ENCODE measurements at places on chromosomes 3 and 15.

DNA sequence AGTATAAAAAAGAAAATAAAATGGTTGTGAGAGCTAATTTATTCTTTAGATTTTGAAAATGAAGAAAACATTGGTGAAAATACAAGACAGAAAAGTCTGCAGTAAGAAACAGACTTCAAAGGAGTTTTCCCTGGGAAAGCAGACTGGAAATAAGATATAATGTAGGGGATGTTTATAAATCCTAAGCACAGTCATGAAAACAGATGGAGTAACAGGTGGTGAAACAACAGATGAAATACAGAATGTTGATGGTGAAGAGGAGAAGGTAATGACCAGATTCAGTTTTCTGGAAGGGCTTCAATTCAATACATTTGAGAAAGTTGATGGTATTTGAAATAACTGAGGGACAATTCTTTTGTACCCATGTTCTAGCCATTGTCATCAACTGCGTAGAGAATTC is 353.9 kb downstream of the CHL1 start:
- no peak for DNase-seq

GRCh38 chr3:39196034-39196433 is 3.6 kb upstream of the XIRP1 start:
- no peak for DNase-seq

DNA sequence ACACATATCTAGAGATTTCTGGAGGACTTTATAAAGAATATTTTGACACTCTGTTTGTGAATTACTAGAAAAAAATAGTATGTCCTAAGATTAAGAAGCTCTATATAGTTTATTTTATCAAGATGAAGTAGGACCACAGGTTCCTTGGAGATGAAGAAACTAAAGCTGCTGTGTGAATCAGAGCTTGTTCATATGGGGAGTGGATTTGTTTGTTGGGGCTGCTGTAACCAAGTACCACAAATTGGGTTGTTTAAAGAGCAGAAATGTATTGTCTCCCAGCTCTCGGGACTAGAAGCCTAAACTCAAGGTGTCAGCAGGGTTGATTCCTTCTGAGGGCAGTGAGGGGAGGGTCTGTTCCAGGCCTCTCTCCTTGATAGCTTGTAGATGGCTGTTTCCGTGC is 270.6 kb upstream of the UMPS start:
- DNase-seq = no peak

- DNase-seq = no peak
These were observed 418.5 kb upstream of the GOLIM4 start for GRCh38 chr3:168514252-168514651.

- no peak for DNase-seq
These were observed 6.6 kb downstream of the GPR171 start for GRCh38 chr3:151196434-151196833.

DNA sequence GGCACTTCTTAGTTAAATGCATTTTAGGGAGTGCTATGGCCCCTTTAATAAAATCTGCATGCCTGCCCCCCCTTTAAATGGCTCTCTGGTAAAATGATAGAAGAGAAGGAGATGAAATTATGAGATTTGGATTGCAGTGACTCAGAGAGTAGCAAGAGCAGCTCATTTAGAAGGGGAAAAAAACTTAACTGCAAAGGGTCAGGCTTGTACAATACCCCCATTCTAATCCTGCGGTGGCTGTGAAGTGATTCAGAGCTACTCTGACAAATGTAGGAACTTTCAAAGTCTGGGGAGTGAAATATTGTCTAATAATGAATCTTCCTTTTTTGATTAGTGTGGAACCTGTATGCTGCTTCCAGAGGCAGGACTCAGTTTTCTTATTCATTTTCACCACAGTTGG is 44.1 kb upstream of the TBC1D23 start:
- DNase-seq = no peak

DNA sequence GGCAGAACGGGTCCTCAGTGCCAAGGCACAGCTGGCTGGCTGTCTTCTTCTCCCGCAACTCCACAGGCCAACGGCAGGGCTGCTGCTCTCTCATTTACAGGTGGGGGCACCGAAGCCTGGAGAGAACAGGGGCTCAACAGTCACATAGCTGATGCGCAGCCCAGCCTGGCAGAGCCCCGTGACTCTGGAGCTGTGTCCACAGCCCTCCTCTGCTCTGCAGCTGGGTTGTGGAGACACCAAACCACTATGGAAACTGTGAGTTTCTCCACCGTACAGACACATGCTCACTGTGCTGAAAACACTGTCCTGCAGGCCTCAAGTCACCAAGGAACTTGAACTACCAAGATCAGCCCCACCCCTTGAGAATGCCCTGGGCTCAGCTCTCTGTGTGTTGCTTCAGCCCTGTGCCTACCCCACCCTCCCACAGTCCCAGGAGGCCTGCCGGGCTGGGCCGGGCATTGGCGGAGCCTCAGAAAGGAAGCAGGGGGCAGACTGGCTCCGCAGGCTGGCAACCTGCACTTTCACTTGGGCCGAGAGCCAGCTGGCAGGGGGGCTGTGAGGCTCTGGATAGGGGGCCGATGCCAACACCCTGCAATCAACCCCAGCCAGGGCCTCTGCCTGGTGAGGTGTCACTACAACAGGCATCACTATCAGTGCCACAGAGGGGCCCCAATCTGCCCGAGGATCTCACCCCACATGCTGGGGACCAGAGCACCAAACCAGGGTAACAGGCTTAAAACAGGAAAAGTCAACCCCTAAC is 113.7 kb upstream of the RPL32 start:
- DNase-seq = peak; percentile 66

- no peak for DNase-seq
These were observed 1.8 kb downstream of the PXK start for GRCh38 chr3:58334506-58334884.

DNA sequence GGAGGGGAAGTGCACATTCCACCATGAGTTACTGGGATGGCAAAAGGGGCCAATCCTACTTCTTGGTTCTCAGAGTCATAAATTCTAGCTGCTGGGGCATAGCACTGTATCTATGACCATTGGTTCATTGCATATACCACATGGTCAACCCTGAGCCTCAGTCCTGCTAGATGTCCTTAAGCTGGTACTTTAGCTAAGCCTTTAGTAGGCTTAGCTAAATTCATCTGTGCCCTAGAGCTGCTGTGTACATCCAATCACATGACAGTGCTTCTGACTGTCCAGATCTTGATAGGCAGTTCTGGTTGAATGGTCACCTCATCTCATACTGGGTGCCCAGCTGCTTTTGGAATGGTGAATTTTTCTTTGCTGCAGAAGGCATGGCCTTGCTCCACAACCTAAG is 8.2 kb downstream of the NDUFB4 start:
- no peak for DNase-seq

- no peak for DNase-seq
These were observed 25.6 kb upstream of the LARS2 start for GRCh38 chr3:45362758-45363157.

DNA sequence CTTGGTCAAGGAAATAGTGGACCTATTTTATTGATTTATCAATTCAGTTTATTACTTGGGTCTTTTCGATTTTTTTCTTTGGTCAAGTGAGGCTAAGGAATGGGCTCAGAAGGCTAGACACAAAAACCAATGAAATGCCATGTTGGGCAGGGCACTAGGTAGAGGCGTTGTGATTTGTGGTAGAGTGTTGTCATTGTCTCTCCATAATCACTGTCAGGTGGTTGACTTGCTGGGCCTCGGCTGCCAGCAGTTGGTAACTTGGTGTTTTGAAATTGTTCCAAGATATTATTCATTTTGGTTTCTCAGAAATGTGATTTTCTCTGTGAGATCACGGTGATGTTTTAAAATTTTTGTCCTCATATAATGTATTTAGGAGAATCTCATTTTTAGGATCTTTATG is 173.6 kb downstream of the KLHL25 start:
- no peak for DNase-seq

DNA sequence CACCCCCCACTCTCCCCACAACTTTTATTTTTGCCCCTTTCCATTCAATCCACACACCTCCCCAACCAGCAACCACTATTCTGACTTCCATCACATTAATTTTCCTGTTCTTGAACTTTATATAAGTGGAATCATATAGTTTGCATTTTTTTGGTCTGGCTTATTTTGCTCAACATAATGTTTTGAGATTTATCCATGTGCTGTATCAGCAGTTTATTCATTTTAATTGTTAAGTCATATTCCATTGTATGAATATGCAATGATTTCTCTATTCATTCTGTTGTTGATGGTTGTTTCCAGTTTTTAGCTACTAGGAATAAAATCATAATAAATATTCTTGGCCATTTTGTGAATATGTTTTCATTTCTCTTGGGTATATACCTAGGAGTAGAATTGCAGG is 5.8 kb upstream of the SCAMP5 start:
- no peak for DNase-seq

DNA sequence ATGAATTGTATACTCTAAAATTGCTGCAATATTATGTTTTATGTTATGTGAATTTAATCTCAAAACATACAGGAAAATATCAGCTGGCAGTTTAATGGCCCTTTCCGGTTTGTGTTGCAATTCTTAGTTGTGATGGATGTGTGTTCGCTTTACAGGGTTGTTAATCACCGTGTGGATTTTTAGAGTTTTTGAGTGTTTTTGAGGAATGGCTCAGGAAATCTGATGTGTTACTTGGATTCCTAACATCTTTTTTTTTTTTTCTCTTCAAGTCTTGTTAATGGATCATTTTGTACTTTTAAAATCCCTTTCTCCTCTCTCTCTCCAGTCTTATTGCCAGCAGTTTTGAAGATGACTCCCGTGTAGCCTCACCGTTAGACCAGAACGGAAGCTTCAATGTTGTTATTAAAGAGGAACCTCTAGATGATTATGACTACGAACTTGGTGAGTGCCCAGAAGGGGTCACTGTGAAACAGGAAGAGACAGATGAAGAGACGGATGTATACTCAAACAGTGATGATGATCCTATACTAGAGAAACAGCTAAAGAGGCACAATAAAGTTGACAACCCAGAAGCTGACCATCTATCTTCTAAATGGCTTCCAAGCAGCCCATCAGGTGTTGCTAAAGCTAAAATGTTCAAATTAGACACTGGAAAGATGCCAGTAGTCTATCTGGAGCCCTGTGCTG is 35.7 kb downstream of the MGA start:
- peak; percentile 64 for DNase-seq

DNA sequence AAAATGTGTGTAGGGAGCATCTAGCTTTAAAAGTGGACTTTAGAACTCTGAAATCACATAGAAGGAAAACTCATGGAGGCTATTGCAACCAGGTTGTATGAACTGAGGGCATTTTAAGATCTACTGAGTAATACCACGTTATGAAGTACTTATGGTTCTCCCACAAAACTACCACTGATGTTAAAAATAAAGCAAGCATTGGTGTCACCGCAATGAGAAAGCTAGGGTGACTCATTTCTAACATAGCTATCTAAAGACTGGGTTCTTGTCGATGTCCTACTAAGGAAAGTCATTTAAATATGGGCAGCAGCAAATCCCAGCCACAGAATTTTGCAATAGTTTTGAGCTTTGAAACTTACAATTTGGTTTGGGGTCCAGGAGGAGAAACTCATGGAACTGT is 584.8 kb downstream of the DIPK2A start:
- DNase-seq = no peak

DNA sequence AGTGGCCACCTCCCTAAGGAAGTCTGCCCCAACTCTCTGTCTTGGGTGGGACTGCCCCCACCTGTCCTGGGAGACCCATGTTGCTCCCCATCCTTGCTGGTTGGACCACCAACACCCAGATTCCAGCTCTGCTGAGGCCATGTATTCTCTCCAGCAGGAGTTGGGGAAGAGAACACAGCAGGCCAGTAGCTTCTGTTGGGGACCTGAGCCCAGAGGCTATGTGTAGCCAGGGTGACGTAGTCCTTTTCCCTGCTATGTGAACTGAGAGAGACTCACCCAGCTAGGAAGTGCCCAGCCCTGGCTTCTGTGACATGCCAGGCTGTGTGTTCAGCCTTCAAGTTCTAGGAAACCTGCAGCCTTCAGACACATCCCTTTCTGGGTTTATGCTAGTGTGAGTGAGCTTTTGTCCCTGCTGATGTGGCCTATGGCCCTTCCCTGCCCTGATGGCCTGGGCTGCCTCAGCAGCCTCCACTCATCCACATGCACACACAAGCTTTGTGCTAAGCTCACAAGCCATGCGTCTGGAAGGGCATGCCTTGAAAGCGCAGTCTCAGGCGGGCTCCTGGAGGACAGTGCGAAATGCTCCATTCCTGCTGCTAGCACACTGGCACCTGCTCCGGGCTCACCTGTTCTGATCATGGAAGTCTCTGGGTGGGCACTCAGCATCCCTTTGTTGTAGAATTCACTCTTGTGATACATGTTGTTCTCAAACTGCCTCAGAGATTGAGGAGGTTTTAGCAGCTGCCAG is 42.6 kb downstream of the KY start:
- no peak for DNase-seq

- peak; percentile 48 for DNase-seq
These were observed 12.0 kb downstream of the FSTL1 start for GRCh38 chr3:120438665-120439370.

GRCh38 chr3:151538456-151539393 is 77.9 kb upstream of the IGSF10 start:
- DNase-seq = no peak

DNA sequence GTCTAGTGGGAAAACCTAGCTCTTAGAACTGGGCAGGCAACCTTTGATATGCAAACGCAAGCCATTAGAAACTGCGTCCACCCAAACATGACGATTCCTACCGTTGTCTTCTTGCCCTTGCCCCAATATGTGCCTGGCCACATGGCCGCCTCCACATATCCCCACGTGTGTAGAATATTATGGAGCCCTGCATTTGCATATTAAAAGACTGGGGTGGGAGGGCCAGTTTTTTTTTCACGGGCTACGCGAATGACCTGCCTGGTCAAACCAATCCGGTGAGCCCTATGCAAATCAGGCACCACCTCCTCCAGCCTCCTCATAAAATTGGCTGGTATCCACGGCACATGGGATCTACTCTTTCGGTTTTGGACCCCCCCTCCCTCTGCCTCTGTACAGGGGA is 381.0 kb upstream of the RGMA start:
- DNase-seq = no peak

DNA sequence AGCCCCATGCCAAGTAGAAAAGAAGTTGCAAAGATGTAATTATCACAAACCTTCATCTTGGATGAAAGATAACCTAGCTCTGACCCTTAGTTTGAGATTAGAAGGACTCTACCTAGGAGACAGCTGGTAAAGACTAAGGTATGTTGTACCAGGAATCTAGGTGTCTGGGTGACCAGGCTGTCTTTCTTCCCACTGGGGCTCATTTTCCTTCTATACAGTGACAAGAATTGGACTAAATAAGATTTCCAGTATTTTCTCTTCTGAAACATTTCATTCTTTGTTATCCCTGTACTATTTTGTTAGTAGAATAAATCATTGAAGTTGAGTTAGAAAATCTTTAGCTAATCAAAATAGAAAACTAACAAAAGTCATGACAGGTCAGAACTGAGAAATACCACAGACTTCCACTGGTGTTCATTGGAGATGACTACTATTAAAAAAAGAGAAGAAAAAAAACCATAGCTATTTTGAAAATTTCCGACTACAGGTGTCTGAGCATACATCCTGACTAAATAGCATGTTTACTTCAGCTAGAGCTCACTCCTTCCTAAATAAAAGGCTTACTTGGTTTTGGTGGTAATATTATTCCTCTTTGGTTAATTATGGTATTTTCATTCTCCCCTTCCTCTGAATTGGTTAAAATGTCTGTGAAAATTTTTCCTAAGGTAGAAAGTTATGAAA is 10.1 kb downstream of the TGFBR2 start:
- DNase-seq = no peak

- peak; percentile 67 for DNase-seq
These were observed 79.8 kb downstream of the ABHD5 start for GRCh38 chr3:43770426-43771103.
